SHP77 treated with DMSO at 0.1 percent for 48 hours (cell line): ENCODE measurements at places on chromosomes 12 and 14.

- DNase-seq, result no peak
These were observed 185.6 kb downstream of the TBX5 start for GRCh38 chr12:114220311-114220710.

DNA sequence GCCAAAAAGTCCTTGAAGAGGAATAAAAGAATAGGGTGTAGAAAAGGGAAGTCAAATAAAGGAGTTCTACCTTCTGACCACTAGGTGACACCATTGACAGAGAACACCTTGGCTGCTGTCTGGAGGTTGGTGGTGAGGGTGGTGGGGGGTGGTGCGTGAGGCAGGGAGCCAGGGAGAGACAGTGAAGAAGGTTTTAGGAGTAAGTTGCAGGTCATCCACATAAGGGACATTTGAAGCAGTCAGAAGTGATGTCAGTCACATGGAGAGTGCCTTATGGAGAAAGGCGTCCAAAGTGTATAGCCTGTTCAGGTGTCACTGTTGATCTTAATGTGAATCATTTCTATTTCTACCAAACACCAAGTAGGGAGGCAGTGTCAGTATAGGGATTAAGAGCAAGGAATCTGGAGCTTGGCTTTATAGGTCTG, 279.3 kb upstream of the DDHD1 start:
- peak; percentile 29 for DNase-seq

DNA sequence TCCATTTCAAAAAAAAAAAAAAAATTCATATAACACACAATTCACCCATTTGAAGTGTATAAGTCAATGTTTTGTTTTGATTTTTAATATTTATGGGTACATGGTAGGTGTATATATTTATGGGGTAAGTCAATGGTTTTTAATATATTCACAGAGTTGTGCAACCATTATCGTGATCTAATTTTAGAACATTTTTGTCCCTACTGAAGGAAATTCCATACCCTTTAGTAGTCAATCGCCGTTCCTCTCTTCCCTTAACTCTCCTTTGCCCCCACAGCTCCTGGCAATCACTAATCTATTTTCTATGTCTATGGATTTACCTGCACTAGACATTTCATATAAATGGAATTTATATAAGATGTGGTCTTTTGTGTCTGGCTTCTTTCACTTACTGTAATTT, 92.8 kb downstream of the TRAFD1 start:
- DNase-seq, result no peak

DNA sequence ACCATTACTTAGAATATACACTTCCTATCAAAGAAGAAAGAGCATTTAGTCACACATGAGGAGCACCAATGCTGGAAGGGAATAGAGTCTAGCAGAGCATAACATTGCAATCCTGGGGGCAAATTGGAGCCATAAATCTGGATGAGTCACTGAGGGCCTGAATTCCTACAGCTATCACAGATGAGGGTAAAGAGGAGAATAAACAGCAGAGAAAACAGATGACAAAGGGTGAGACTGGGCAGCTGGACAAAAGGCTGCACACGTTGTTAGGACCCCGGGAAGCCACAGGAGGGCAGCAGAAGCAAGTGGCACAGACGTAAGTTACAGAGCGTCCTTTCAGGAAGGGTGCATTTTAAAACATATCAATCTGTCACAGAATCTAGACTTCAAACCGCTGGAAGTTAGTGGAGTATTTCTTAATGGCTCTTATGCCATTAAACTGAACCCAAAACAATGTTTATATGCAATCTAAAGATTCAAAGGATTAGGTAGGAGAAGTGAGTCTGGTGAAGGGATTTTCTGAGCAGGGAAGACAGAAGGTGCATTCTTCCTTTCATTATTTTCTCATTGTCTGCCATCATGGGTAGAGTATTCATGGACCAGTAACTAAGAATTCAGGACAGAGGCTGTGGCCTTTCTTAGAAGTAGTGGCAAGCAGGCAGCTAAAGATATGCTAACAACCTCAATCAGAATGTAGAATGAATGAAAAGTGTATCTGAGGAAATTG, 159.8 kb upstream of the DAAM1 start:
- DNase-seq, result peak; percentile 77

DNA sequence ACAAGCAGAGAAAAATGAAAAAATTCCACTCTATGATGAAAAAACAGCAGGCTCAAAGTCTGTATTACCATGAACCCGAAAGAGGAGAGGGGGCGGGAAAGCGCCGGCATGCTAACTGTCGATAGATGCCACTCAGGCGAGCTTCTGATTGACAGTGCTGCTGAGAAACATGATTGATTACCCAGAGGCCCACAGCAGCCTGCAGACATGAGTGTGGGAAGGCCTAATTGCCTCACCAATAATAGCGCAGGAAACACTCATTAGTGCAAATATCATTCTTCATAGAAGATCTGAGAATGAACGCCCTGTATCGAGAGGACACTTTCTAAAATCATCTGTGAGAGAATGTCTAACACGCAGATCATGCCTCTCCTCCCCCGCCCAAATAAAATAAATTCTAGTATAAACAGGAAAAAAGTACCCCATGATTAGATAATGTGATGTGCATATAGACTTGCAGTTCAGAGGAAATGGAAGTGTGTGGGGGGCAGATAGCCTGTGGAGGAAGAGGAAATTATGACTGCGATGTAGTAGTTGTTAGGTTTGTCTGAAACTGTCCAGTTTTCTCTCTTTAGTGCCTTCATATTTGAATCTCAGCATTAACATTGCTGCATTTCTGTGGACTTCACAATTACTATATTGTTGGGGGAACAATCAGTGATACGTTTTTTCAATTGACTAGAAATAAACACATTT, 15.6 kb downstream of the TPH2 start:
- no peak for DNase-seq

GRCh38 chr14:98172243-98172778, 1099.7 kb downstream of the BCL11B start:
- no peak for DNase-seq

DNA sequence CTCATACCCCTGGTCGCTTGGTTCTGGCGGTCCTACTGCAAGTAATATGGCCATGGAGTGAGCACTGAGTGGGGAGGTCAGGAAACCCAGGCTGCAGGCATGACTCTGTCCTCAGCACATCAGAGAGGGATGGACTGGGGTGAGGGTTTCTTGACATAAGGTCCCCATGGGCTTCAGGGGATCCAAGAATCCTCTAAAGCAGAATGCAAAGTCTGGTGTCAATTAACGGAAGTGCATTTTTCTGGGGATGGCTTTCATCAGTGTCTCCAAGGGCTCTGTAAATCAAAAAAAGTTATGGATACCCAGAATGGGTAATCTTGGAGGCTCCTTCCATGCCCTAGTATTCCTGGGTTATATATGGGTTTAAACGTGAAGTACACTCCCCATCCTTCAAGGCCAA, 3.7 kb downstream of the FIGNL2 start:
- no peak for DNase-seq

DNA sequence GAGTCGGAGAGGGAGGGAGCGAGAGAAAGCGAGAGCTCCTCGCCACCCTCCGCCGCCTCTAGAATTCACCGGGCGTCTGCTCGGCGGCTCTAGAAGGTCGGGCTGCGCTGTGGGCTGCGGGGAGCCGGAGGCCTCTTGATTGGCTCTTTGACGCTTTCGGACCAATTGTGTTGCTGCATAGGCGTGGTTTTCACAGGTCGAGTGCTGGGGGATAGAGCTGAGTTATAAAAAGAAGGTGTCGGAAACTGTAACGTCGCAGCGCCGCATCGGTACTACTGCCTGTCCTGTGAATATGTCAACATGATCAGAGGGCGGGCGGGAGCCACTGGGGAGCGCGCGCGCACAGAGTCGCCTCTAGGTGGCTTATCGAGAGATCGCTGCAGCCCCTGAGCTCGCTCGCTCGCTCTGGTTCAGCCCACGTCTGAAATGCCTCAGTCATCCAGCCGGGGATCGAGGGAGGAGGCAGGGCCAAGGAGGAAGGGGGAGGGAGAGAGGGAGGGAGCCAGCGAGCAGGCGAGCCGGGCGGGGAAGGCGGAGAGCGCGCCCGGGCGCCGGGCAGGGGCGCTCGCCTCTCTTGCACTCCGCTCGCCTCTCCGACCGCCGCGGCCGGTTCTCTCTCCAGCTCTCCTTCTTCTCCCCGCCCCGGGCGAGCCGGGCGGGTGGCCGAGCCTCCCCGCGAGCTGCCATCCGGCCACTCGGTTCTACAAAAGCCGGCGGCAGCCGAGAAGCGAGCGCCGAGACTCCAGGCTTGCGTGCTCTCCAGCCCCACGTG, at the start of gene TBX3:
Gene TBX3, minus strand, starts transcription at position 78 of the 772 bp plus-strand sequence. CDS start 975 bp downstream, outside the sequence.
- peak; percentile 99 for DNase-seq

- DNase-seq, result no peak
These were observed 78.3 kb upstream of the PSMA6 start for GRCh38 chr14:35213869-35214387.

DNA sequence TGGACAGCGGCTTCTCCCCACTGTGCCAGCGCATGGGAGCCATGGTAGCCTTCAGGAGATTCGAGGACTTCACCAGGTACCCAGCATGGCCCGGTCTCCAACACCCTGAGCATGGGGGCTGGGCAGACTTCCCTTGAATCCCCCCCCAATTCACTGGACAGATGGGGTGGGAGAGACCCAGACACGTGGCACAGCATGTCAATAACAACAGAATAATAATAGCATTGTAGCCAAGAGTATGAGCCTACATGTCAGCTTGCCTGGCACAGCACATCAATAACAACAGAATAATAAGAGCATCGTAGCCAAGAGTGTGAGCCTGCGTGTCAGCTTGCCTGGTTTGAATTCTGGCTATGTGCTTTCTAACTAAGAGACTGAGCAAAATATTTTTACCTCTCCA, 76.4 kb downstream of the FOXN4 start:
- DNase-seq, result no peak

DNA sequence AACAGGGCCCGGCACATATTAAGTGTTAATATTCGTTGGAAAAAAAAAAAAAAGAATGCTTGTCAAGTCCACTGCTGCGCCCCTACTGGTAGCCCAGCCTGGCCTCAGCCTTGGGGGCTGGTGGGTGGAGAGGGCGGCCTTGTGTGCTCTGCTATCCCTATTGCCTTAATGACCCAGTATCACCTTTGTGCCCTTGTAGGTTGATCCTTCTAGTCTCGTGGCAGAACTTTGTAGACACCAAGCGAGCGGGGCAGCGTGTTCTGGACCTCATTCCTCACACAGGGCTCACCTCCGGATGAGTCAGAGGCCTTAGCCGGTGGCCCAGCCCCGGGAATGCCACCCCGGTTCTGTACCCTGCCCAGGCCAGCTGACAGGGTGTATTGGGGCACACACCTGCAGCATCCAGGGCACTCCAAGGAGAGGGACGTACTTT, 1.8 kb upstream of the RCOR1 start:
- DNase-seq, result no peak

- DNase-seq, result no peak
These were observed 99.9 kb downstream of the ADGRD1 start for GRCh38 chr12:131053567-131053966.

DNA sequence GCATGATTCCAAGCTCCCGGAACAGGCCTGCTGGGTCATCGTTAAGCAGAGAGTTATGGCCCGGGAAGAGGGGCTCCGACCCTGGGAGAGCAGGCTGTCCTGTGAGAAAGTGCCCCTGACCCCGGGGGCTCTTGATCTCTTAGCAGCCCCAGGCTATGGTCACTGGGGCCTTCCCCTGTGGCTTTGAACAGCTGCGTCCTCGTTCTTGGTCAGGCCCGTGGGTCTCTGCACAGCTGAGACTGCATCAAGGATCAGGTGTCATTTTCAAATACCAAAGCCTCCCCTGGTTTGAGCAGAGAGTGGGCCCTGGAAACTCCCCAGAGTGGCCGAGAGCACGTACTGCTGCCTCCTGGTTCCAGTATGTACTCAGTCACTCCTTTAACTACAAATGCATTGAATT, 114.8 kb downstream of the ESRRB start:
- DNase-seq, result no peak

DNA sequence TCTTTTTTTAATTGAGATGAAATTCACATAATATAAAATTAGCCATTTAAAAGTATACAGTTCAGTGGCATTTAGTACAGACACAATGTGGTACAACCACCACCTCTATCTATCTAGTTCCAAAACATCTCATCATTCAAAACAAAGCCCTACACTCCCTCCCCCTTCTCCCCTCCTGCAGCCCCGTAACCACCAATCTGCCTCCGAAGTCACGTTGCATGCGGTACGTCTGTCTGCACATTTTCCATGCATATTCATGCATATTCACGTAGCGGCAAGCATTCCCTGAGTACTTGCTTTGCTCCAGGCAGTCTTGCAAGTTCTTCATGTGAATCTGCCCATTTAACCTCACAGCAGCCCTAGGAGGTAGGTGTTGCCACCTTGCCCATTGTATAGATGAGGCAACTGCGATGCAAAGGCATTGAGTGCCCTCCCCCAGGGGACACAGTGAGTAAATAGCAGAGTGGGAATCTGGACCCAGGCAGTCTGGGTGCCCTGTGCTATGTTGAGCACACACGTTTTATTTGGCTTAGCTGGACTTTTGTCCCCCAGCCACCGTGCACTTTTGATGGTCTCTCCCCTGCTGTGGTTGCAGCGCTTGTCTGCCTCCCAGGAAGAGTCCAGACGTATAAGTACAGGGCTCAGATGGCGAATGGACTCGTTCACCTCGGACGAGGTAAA, 43.4 kb downstream of the RIN3 start:
- DNase-seq, result no peak

GRCh38 chr12:116339062-116339461, 61.6 kb upstream of the MED13L start:
- no peak for DNase-seq

DNA sequence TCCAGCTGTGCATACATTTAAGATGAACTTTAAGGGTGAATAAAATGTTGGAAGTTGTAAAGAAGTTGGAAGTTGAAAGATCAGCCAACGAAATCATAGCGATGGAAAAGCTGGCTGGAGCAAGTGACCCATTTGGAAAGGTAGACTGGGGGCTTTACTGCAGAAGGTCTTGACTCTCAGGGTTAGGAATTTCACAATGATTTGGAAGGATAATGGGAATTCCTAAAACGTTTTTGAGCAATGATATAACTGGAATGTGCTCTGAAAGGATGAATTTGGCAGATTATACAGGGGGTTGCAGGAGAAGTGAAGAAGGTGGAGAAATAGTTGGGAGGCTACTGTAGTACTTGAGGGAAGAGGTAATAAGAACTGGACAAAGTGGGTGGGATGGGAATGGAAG, 27.4 kb downstream of the EMP1 start:
- no peak for DNase-seq

GRCh38 chr14:100569734-100570286, 17.4 kb downstream of the BEGAIN start:
- DNase-seq, result no peak

- no peak for DNase-seq
These were observed 2.2 kb upstream of the PTGDR start for GRCh38 chr14:52265253-52265652.
